ENCODE measurements at places on chromosomes 3 and 15.

- DNase-seq: no peak
Measured at GRCh38 chr3:193174140-193174539, 66.9 kb upstream of the PLAAT1 start.

- DNase-seq: no peak
Measured at GRCh38 chr3:97990624-97991292, 18.5 kb upstream of the RIOX2 start.

GRCh38 chr3:170079536-170080165, 41.9 kb downstream of the GPR160 start:
- DNase-seq: no peak

- no peak for DNase-seq
Measured at GRCh38 chr3:13338996-13339395, 81.1 kb downstream of the NUP210 start.

- DNase-seq: no peak
Measured at GRCh38 chr15:75109021-75109735, 85.8 kb downstream of the PPCDC start.

DNA sequence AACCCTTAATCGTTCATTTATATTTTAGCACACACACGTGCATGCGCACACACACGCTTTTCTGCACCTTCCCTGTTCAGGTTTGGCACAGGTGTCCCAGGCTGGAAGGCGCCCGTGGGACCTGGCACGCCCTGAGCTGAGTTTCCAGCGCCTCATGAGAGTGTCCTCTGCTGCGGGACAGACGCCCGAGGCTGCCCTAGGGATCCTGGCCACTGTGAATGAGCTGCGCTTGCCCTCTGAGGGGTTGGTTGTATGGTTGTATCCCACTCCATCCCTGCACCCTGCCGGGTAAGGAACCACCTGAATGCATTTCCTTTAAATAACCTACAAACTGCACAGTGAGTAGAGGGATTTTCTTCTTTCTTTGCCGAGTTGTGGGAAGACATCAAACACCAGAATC, 12.2 kb upstream of the MEX3B start:
- DNase-seq: no peak

DNA sequence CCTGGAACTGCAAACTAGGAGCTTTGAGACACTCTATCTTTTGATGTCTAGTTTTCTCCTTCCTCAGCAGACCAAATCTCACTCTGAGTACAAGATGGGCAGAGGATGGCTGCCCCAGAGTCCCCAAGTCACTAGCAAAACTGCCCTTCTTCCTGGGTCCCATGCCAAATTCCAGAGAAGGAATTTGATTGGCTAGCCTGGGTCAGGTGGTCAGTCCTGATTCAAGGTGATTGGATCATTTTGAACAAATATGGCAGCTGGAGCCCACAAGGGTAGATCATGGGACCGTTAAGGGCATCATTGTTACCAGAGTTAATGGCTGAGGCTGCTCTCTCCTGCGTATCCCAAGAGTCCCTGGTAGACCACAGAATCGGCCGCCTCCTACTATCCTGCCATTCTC, 21.7 kb downstream of the SLC6A1 start:
- DNase-seq: no peak

DNA sequence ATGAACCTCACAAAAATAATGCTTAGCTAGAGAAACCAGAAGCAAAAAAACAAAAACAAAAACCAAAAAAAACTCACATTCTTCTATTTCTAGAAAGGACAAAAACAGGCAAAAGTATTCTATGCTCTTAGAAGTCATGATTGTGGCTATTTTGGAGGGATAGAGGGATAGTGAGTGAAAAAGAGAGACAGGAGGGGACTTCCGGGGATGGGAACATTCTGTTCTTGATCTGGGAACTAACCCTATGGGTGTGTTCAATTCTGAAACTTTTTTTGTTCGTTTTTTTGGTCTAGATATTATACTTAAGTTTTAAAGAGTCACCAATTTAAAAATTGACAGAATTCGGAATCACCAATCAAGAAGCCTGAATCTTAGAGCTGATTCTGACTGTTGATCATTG, 120.0 kb upstream of the TPM1 start:
- DNase-seq: no peak

GRCh38 chr15:78052545-78052944, 25.0 kb downstream of the TBC1D2B start:
- DNase-seq: no peak

DNA sequence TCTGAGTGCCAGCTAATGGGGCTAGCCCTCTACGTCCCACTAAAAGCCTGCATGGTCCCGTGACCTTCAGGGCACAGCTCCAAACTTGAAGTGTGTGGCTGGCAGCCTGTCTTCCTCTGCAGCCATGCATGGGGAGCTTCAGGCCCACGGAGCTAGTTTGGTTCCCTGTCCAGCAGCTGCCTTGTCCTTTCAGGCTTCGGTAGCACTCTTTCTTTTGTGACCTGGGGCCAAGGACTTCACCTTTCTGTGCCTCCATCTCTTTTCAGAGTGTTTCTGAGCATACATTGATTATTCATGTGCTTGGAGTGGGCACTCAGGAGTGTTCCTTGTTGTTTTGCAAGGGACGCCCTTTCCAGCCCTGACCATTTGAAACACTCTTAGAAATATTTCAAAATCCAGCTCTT, 155.2 kb downstream of the DNAJB8 start:
- no peak for DNase-seq

GRCh38 chr3:103055021-103055520, 620.3 kb downstream of the ZPLD1 start:
- DNase-seq: no peak

DNA sequence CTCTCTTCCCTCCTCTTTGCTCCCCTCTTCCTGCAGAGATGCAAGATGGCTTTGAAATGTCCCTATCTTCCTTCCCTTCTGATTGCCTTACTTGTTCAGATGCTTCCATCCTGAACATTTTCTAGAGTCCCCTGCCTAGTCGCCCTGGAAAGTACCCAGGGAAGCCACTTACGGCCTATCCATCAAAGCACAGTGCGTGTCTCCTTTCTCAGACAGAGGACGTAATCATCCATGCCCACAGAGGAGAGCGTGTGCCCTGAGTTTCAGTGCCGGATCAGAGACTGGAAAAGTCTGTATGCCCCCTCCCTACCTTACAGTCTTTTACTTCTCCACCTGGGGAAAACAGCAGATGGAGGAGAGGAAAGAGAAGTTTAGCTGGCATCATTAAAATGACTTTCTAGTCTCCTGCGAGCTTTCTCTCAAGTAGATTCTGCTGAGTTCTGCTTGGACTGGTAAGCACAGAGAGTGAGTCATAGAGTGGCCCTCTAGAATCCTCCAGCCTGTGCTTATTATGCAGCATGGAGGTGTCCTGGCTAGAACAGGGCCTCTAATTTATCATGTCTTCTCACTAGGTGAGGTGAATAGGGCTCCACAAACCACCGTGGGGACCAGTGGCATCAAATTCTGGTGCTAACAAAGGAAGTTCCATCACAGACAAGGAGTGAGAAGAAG, 114.6 kb downstream of the SLCO3A1 start:
- no peak for DNase-seq

GRCh38 chr3:122533931-122534334, 19.2 kb upstream of the KPNA1 start:
- no peak for DNase-seq

DNA sequence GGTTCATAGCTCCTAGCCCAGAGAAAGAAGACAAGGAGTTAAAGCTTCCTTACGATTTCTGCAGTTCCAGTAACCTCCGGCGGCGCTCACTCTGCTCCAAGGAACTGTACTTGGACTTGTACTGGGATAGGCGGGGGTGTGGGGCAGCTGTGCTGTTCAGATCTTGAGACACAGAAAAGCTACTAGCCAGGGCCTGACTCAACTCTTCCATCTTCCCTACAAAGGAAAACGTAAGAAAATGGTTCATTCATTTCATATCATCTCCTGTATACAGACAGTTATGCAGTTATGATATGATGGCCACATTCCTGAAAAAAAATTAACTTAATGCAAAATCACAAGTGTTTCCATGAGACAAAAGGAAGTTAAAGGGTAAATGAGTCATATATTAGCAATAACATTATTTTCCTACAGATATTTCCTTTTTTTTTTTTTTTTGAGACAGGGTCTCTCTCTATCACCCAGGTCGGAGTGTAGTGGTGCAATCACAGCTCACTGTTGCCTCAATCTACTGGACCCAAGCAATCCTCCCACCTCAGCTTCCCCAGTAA, 4.6 kb downstream of the SNUPN start:
- no peak for DNase-seq

DNA sequence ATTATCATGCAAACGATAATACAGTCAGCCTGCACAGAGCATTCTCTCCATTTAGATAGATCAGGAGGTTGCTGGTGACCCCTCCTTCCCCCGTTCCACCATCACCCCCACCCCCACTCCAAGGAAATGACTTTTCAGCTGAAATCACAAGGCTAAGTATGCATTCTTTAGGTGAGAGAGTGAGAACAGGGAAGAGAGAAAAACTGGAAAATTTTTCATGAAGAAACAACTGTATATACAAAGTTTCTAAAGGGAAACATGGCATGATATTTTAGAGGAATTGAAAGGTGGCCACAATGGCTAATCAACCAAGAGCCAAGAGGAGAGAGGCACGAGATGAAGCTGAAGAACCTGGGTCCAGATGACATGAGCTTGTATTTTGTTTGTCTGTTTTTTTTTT, 22.2 kb downstream of the BCL2A1 start:
- DNase-seq: no peak

- DNase-seq: no peak
Measured at GRCh38 chr15:78242128-78242527, 7.8 kb upstream of the ACSBG1 start.

Measured in stimulated activated CD4-positive, alpha-beta T cell treated with anti-CD3 and anti-CD28 coated beads, Interleukin-1b, Interleukin-23, amount 100 ng/mL, for 1 hour (primary cell).